ENCODE measurements at places on chromosomes 6 and 20. TPM values are rescaled to one million over a fixed set of nuclear protein-coding genes. Genes with fewer than 3 reads are reported as not detected.

- DNase-seq: no peak
Measured at GRCh38 chr20:14313341-14314020, 23.9 kb downstream of the FLRT3 start.

GRCh38 chr6:116761779-116762178, 3.7 kb downstream of the FAM162B start:
- no peak for DNase-seq

DNA sequence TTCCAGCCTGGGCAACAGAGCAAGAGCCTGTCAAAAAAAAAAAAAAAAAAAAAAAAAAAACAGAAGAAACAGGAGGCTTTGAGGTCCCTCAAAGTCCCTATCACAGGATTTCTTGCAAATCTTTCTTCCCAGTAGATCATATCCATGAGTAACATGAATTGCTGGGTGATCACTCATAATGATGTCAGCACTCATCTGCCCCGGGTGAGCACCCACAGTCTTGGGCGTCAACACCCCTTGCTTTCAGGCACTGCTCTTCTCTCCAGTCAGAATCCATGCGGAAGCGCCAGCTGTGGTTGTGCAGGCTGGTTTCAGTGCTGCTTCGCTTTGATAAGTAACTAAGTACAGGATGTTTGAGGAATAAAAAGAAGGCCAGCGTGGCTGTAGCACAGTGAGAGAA, 40.2 kb upstream of the INSM1 start:
- no peak for DNase-seq

DNA sequence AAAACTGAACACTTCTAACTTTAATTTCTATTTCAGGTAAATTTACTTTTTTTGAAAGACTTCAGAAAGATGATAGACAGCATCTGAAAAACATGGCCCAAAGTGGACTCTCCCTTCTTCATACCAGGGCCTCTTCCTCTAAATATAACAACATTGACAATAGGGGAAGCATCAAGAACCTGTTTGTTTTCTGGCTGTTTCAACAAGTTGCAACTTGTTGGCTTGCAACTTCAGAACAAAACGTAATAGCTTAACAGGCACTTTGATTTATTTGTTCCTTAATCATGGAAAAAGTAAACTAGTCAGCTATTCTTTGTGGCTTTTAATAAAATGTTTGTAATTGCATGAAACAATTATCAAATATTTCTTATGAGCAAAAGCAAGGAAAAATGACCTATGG, 34.3 kb downstream of the RGS17 start:
- no peak for DNase-seq

DNA sequence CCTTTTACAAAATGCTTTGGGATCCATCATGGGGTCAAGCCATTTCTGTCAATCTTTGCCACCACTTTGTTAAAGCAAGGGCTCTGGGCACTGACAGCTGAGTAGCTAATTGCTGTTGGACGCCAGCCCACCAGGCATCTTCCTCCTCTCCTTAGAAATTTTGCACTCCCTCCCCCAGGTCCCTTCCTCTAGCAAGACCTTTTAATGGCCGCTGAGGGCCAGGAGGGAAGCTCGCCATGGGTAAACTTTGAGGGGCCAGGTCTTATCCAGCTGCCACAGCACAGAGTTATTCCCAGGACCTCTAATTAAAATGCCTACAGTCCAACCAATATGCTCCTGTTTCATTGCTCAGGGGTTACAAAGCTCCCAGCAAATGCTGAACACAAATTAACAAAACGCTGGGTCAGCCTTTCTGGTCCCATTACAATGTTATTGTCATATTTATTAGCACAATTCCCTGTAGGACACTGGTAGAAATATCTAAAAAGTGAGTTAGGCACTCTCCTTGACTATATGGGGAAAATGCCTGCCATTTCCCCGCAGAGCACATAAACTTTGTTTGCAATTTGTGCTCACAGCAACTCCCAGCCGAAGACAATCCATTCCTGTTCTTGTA, 16.8 kb downstream of the SCML4 start:
- no peak for DNase-seq

DNA sequence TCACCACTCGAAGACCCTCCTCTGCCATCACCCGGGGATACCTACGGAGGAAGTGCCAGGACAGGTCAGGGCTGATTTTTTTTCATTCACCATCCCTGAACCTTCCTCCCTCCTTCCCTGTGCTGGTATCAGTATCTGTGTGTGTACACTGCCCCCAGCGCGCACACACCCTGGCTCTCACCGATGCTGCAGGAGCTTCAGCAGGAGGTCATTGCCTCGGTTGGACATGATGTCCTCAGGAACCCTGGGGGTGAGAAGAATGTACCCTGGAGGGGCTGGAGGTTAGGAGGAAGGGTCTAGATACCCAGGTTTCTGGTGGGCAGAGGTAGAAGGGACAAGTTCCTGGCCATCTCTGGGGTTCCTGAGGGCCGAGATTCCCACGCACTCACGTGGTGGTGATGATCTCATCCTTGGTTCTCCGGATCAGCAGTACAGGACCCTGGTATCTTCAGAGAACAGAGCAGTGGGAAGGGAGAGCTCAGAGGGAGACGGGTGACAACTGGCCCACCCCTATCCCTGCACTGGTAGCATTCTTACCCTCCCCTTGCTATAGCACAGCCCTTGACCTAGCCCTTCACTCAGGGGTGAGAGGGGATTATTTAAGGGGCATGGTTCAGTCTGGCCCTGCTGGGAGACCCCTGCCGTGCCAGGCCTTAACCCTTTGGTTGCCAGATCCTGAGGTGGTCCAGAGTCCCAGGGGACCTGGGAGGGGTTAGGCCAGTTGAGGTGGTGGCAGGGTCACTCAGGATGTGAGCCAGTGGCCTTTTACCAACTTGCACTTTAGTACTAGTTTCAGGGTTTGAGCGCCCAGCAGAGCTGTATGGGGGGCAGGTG, 7.2 kb upstream of the LY6G5C start:
- no peak for DNase-seq

Gene GHRH
- total RNA-seq: not detected

Gene SLC26A8
- not detected for total RNA-seq

Gene GPR6
- total RNA-seq: not detected

Measured in activated T-helper 2 cell treated with anti-CD3 and anti-CD28 coated beads, Interferon-gamma antibody, Interleukin-2, Interleukin-4, amounts not matched to agents 10 μg/mL and 5 μg/mL and 100 μg/mL, durations not matched to agents 14 hours and 24 hours and 36 hours (primary cell).